Activated naive CD8-positive, alpha-beta T cell treated with anti-CD3 and anti-CD28 coated beads, Interleukin-2, amount 50 U/mL, for 24 hours (primary cell): ENCODE measurements at places on chromosomes 6 and 20.

- no peak for DNase-seq
Observed at GRCh38 chr6:168090706-168091105, 11.7 kb upstream of the FRMD1 start.

DNA sequence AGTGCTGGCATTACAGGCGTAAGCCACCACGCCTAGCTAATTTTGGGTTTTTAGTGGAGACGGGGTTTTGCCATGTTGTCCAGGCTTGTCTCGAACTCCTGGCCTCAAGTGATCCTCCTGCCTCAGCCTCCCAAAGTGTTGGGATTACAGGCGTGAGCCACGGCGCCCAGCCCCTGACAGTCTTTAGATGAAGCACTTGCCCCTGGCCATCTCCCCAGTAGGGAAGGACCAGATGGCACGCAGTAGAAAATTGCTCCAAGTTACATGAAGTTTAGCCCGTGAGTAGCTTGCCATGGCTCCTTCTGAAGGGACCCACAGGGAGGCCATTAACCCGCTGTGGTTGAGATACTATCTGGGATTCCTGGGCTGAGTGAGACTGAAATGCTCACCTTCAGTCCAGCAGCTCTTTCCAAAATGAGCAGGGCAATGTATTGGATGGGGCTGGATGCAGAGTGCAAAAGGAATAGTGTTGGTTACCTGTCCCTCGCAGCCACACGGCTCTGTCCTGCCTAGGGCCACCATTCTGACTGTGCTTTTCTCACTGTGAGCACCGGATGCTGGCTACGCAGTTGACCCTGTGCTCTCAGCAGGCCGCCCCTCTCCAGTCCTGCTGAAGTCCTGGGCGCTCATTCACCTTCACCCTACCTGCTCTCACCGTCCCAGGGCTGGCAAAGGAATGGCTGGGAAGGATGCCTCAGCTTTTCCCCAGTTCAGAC, 66.9 kb downstream of the EFCAB8 start:
- no peak for DNase-seq

DNA sequence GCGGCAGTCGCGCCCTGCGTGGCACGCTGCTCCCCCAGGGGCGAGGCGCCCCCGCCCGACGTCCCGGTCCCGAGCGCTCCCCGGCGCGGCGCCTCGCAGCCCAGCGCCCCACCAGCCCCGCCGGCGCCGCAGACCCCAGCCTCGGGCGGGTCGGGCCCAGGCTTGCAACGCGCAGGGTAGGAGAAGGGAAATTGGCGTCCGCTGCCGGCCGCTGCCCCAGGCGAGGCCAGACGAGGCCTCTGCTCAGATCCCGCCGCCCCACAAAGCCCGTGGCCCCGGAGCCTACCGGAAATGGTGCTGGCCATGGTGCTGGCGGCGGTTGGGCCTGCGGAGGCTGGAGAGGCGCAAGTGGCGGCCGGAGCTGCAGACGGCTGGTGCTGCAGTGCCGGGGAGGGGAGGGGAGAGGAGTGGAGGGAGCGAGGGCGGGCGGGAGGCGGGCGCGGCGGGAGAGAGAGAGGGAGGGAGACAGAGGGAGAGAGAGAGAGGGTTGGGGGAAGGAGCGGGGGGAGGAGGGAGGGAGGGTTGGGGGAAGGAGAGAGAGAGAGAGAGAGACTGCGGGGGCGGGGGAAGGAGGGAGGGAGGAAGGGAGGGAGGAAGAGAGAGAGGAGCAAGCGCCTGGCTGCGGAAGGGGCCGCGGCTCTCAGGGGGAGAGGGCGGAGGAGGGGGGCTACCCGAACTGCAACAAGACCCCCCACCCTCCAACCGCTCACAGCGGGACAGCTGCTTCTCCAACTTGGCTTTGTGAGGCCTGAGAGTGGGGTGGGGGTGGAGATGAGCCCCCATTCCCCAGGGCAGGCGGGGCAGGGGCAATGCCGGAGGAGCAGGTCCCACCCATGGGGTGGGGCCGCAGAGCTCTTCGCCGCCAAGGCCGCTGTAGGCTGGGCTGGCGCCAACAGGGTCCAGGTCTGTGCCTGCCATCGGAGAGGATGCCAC, at the start of gene STMN3:
STMN3 (minus strand) TSS at position 384 of the 933 bp plus-strand sequence; CDS start at position 305, 79 bp downstream.
- peak; percentile 77 for DNase-seq

- DNase-seq, result no peak
Observed at GRCh38 chr20:2402271-2402980, 21.7 kb downstream of the TGM6 start.

- DNase-seq, result peak; percentile 60
Observed at GRCh38 chr6:30781743-30782424, 37.5 kb upstream of the IER3 start.

GRCh38 chr6:2993755-2994317, 5.9 kb upstream of the NQO2 start:
- no peak for DNase-seq

DNA sequence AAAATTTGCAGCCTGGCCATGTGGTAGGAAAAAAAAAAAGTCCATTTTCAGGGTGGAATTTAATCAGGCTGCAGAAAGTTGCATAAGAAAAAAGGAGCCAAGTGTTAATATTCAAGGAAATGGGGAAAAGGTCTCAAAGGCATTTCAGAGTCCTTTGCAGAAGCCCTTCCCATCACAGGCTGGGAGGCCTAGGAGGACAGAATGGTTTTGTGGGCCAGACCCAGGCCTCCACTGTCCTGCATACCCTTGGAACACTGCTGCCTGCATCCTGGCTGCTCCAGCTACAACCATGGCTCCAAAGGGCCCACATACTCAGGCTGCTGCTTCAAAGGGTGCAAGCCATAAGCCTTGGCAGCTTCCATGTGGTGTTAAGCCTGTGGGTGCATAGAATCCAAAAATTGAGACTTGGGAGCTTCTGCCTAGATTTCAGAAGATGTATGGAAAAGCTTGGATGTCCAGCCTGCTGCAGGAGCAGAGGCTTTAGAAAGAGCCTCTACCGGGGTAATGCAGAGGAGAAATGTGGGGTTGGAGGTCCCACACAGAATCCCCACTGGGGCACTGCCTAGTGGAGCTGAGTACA, 239.0 kb upstream of the STXBP5 start:
- DNase-seq, result peak; percentile 11
